GM13976 (cell line): ENCODE measurements at places on chromosomes 2 and 18.

DNA sequence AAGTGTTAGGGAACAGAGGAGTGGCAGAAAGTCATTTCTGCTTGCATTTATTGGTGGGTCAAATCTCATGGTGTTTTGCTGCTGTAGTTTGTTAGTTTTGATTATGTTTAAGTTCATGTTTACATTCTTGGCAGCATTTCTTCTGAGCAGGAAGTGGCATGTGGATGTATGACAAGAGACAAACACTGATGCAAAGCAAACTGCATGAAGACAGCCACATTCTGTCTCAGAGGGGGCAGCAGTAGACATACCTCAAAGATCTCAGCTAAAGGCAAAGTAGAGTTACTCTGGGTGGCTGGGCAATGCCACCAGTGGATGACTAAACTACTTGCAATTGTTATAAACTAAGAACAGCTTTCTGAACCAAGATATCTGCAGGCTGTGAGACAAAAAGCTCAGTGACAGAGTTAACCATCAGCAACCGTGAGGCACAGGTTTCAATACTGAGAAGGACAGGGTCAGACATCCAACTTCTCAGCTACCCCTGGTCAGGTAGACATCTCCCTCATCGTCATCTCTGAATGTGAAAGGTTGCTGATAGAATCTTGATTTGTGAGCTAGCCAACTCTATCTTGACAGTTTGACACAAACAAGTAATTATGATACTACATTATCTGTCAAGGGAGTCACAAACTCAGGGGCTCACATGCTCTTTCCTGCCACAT lies 16.4 kb downstream of the GALNT3 start:
- DNase-seq = no peak

DNA sequence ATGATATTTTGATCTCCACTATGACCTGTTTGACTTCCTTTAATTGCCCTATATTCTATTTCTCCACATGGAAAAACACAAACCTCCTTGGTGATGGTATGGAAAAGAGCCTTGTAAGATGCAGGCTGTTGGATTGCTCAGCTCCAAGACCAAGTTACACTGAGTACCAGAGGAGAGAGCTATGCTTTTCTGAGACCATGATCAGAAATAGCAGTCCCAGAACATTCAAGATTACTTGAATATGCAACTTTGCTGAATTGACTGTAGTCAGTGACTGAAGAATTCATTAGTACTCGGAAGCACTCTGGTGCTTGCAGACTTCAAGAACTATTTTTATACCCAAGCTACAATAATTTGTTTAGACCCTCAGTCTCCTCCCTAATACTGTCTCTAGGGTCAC lies 310.6 kb upstream of the FSIP2 start:
- DNase-seq = no peak

GRCh38 chr2:159892990-159893810 lies 95.2 kb upstream of the CD302 start:
- no peak for DNase-seq

GRCh38 chr18:49730951-49731391 lies 82.4 kb downstream of the ACAA2 start:
- no peak for DNase-seq

DNA sequence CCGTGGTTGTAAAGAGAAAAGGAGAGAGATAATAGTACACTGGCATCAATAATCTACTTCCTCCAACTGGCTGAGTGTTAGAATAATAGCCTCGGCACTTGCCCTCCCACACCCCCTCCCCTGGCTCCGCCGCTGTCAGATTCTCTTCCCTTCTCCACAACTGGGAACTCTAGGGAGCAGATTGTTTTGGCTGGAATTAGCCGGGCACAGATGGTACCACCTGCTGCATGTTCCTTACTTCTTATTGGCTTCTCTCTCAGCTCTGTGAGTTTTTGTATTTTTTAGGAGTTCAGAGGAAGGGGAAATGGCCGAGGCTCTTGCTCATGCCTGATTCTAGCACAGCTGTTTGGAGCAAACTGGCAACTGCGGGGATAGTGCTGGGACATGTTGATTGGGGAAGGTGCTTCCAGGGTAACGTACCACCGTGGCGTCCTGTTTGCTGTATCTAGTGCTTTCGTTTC lies 140.0 kb downstream of the ZEB2 start:
- DNase-seq = no peak

- DNase-seq = no peak
Measured at GRCh38 chr18:647304-647703, 10.1 kb upstream of the TYMS start.

DNA sequence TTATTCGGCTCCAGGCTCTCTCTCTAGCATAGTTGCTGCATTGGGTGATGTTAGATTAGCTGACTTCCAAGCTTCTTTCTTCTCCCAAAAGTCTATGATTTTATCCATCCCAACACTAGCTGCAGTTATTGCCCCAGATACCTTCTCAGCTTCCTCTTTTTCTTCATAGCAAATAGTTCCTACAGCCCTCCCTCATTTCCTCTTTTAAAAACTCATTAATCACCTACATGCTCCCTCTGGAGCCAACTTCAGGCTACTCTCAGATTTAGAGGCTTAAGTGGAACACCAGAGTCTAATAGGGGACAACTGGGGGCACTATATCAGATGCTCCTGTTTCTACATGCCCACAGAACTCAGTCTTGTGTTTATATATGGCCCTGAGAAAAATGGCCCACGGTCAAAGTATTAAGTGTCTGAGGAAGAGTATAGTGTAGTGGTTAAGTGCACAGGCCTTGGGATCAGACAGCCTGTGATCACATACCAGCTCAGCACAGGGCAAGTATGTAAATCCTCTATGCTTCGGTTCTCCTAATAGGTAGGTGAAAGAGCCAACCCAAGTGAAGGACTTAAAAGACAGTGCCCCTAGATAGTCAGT lies 241.9 kb upstream of the SLC14A2 start:
- no peak for DNase-seq

- DNase-seq = no peak
Measured at GRCh38 chr2:155157711-155158110, 459.2 kb downstream of the KCNJ3 start.

DNA sequence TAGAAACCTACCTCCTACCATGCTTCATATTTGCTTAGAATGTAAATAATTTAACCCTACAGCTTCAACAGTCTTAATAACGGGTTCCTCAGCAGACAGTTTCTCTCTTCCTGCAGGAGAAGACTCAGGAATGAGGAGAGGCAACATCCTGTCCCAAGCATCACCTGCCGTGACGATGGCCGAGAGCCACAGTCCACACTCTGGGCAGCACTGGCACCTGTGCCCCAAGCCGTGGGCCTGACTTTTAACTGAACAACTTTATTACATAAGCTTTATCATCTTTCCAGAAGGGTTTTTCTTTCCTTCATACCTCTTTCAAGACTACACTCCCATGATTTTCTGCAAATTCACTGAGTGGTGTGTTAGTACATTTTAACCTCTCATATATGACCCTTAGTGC lies 856.0 kb downstream of the GALR1 start:
- no peak for DNase-seq

GRCh38 chr2:190318931-190319554 lies 583 bp downstream of the HIBCH start:
- DNase-seq = no peak

DNA sequence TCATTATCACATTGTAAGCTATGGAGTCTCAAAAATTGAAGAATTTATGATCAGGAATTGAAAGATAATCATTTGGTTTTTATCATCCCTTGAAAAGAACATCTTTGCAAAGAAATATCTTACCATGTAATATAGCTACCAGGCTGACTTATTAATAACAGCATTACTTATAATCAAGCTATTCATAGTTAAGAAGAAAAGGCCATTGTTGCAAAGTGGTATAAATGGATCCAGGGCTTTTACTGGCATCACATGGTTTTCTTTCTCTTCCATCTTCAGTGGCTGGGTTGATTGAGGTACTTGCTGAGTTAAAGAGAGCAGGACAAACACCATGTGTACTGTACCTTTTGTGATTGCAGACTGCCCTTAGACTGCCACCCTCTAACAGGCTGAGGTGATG lies 39.6 kb downstream of the MFSD6 start:
- DNase-seq = no peak

DNA sequence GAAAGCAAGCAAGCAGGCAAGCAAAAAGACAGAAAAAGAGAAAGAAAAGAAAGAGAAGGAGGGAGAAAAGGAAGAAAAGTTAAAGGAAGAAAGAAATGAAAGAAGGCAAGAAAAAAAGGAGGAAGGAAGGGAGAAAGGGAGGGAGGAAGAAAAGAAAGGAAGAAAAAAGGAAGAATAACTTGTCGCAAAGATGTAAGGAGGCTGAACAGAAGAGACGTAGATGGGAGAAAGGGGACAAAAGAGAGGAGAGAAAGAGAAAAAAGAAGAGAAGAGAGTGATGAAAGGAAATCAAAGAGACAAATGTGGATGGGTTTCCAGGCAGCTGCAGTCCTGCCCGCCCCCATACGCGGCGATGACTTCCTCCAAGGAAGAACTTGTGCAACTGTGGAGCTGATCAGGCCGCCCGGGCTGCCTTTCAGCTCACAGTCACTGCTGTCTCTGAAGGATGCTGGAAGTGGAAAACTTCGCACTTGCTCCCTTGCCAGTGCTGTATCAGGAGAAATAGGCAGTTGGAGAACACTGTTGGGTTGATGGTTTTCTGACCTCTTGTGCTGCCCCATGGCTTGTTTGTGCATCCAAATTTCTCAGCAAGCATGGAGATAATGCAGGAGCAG lies 52.9 kb downstream of the TRIB2 start:
- DNase-seq = no peak

- DNase-seq = no peak
Measured at GRCh38 chr2:179268277-179268925, 3.8 kb upstream of the SESTD1 start.

- DNase-seq = no peak
Measured at GRCh38 chr2:173983391-173983871, 18.3 kb upstream of the SP3 start.

DNA sequence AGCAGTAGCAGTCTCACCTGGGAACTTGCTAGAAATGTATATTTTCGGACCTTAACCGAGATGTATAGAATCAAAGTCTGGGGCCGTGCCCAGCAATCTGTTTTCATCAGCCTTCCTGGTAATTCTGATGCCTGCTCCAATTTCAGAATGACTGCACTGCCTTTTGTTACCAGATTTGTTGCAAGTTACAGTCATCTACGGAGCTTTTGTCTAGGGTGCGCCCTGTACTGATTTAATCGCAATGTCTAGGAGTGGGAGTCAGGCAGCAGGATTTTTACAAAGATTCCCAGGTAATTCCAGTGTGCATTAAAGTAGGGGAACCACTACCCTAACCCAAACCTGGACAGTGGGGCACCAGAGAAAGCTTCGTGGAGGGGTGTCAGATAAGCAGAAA lies 178.0 kb downstream of the HAUS1 start:
- DNase-seq = no peak

- no peak for DNase-seq
Measured at GRCh38 chr2:67565761-67566160, 168.6 kb downstream of the ETAA1 start.
